ENCODE measurements at places on chromosomes 5 and 9.

DNA sequence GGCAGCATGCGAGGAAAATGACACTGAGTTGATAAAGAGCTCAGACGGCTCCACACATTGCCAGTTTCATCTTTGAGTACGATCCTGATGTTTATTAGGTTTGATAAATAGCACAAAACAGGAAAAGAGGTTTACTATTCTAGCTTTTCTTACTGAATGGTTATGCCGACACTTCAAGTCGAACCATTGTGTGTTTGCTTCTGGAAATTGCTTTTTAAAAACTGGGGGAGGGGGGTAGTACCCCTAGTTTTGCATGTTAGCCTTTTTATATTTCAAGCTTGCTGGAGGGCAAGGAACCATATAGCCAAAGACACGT lies 5.2 kb downstream of the PTCH1 start:
- no peak for DNase-seq

DNA sequence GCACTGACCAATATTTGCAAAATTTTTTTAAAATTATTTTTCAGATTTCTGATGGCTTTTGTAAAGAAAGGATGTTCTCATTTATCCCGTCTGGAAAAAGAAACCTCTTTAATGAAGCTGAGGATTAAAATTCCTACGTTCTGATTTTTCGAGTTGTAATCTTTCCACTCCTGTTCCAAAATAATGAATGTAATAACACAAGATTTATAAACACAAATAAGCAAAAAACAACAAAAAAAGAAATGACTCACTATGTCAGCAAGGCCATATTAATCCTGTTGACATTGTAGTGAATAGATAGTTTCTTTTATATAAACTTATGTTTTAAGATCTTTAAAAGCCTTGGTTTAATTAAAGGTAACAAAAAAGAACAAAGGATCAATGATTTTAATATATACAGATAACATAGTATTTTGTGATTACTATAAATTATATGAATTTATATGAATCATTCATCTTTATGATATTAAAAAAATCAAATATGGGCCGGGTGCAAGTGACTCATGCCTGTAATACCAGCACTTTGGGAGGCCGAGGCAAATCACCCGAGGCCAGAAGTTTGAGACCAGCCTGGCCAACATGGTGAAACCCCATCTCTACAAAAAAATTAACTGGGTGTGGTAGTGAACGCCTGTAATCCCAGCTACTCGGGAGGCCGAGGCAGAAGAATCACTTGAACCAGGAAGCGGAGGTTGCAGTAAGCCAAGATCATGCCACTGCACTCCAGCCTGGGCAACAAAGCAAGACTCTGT lies 336.6 kb upstream of the DAB2 start:
- DNase-seq = no peak

GRCh38 chr9:23849379-23850035 lies 23.5 kb upstream of the ELAVL2 start:
- DNase-seq = no peak

DNA sequence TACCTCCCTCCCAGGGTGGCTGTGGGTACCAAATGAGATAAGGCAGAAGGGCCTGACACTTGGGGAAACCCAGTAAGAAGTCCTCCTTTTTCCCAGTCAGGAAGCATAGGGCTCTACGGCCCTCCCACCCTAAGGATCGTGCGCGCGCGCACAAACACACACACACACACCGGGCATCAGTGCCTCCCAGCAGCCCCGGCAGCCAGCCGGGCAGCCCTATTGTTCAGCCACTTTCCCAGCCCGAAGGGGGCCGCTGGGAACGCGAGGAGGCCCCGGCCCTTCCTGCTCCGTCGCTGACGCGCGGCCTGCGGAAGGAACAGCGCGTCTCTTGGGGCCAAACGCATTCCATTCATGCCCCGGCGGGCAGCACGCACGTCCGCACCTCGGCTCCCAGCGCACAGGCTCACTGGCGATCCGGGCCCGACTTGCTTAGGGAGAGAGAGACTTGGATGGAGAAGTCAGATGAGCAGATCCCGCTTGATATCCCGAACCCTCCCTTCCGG lies 22.6 kb downstream of the DUSP1 start:
- no peak for DNase-seq

DNA sequence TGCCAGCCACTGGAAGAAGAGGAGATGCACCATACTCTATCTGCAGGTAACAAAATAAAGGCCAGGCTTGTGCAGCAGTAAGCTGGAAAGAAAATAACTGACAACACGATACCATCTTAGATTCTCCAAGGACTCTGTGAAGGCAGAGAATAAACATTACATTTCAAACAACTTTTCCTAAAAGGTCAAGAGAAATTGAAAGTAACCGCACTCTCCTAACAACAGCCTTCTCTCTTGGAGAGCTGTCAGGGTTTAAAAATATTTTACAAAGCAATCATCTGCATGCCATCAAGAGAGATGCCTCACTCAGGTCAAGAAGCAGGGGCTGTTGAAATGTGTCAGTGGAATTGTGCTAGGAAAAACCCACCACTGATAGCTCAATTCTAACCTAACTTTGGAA lies 13.5 kb upstream of the TTLL11 start:
- DNase-seq = no peak

- peak; percentile 97 for DNase-seq
Observed at GRCh38 chr9:89686126-89686525, 81.3 kb downstream of the GADD45G start.

DNA sequence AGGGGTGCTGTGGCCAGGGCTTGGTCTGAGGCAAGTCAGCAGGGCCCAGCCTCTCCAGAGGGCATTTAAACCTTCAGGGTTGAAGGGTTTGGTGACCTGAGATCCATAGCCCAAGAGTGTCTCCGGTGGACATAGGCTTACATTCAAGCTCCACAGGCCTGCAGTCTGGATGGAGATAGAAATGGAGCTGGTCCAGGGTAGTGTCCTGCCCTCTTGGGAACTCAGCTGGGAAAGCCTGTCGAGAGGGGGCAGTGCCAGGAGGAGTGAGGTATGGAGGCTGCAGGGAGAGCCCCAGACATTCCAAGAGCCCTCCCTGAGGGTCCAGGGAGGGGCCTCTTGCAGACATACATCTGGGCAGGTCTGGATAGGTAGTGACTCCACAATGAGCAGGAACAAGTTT lies 177.0 kb upstream of the MVB12B start:
- no peak for DNase-seq

DNA sequence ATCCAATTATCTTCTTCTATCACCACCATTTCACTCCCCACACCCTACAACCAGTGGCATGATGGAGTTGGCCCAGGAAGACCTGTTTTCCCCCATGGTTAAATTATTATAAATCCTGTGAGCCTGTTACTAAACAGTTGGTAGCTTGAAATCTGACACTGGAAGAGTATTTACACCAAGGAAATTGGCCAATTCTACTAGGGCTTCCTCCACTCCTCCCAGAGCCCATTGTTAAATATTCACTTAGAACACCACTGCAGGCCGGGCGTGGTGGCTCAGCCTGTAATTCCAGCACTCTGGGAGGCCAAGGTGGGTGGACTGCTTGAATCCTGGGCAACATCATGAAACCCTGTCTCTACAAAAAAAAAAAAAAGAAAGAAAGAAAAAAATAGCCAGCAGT lies 32.4 kb upstream of the CKS2 start:
- peak; percentile 35 for DNase-seq

GRCh38 chr5:155017610-155018009 lies 4.1 kb downstream of the KIF4B start:
- DNase-seq = peak; percentile 45

GRCh38 chr9:76456202-76456926 lies 2.6 kb upstream of the GCNT1 start:
- DNase-seq = peak; percentile 13

GRCh38 chr5:143037071-143037470 lies 266.9 kb downstream of the ARHGAP26 start:
- peak; percentile 72 for DNase-seq

DNA sequence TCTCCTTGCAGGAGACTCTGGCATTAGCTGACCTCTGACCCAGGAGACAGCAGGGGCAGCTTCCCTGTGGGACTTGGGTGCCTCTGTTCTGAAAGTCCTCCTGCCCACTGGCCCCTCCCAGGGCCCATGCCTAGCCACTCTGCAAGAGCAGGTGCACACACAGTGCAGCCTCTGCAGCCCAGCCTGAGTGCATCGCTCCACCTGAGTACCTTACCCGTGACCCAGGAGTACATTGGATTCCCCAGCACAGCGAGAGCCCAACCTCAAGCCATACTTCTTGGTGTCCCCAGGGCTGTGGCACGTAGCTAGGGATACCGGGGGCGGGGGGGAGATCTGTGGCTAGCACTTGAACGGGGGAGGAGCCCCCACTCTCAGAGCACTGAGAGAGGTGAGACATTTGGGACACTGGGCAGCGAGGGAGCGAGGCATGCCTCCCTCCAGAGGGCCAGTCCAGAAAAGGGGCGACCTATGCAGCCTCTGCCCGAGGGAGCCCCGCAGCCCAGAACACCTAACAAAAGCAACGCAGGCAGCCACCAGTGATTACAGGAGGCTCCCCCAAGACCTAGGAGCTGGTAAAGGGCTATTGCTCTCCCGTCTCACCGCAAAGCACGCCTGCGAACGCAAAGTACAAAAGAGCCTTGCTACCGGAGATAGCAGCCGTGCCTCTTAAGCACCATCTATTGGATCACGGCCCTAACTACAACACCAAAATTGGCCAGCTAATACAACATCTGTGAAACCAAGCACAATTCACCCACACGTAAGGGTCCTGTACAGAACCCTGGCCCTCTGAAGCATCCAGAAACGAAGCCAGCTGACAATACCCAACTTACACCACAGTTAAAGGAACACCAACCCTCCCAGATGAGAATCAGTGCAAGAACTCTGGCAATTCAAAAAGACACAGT lies 826 bp upstream of the PRDM9 start:
- DNase-seq = peak; percentile 71

All from epithelial cell of esophagus (primary cell).